T-helper 9 cell (primary cell): ENCODE measurements at places on chromosomes 3 and 15.

- DNase-seq: no peak
These were observed 20.5 kb upstream of the ELP6 start for GRCh38 chr3:47533996-47534454.

DNA sequence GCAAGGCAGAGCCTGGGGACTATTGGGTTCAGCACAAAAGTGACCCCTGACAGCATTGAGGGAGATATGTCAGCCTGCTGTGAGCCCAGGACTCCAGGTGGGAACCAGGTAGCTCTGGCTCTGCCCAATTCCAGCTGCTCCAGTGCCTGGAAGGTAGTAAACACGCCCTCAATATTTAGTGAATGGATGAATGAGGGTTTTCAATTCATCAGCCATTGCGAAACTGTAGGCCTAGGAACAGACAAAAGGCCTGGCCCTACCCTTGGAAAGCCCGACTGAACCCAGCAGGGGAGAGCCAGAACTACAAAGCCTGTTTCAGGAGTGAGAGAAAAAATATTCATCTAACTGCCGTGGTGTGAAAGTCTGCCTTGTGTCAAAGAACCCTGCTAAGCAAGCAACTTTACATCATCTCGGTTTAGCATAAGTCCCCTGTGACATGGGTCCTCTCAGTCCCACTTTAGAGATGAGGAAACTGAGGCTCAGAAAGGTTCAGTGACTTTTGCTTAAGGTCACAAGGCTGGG is 8.1 kb upstream of the CSK start:
- no peak for DNase-seq

- DNase-seq: peak; percentile 54
These were observed 37.7 kb upstream of the LCTL start for GRCh38 chr15:66603301-66604179.

- no peak for DNase-seq
These were observed 120.5 kb downstream of the SMAD6 start for GRCh38 chr15:66822576-66822975.

DNA sequence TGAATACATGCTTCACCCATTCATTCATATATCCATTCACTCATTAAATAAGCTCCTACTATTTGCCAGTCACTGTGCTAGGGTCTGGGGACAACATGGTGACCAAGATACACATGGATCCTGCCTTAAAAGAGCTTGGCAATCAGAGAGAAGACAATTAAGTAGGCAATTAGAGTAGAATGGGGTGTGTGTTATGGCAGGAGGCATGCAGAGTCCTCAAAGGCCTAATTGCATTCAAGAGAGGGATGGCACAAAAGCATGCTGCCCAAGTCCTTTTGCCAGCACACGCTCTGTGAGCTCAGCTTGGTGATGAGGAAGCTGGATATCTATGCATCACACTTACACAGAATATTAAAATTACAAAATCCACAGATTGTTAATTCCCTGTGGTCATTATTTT is 2.8 kb upstream of the PRICKLE2 start:
- no peak for DNase-seq

DNA sequence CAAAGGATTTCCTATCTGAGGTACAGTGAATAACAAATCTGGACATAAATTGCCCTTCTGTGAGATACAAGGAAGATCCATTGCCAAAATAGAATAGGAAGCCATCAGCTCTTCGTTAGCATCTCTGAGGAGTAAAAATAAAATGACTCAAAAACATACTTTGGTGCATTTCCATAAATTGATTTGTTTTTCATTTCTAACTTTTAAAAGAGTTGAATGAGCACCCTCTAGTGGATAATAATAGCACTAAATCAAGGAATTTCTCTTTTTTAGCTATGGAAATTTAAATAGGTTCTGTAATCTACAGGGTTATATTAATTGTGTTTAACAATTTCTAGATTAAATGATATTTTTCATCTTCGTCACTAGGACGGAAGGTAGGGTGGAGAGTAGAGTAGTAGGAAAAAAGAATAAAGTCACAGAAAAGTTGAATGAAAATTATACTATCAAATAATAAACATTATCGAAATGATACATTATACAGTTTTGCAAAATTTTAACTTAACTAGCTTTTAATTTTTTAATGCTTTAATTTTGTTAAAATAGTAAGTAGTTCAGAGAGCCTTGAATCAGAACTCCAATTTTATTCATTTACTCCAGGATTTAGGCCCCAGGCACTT is 6.4 kb downstream of the NSUN3 start:
- no peak for DNase-seq

GRCh38 chr3:106421909-106422308 is 553.1 kb upstream of the CBLB start:
- no peak for DNase-seq
